ENCODE measurements at places on chromosomes 1 and 21.
A peak's percentile ranks its signal among the peaks of the same experiment; 100 is the strongest.

DNA sequence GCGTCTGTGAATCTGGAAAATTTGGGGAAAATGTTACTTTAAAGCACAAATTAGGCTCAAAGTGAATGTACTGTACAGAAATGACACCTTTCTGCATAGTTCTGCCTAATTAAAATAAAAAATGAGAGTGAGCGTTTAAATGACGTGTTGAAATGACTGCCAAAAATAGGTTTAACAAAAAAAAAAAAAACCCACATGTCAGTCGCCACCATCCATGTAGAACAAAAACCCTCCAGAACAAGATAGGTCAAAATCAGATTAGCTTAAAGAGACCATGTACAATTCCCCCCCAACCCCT lies 745 bp downstream of the PARP1 start:
- DNase-seq = no peak

- peak; percentile 69 for DNase-seq
Observed at GRCh38 chr1:202315576-202316168, 26.1 kb downstream of the UBE2T start.

- DNase-seq = peak; percentile 34
Observed at GRCh38 chr1:177069490-177069889, 95.0 kb downstream of the ASTN1 start.

DNA sequence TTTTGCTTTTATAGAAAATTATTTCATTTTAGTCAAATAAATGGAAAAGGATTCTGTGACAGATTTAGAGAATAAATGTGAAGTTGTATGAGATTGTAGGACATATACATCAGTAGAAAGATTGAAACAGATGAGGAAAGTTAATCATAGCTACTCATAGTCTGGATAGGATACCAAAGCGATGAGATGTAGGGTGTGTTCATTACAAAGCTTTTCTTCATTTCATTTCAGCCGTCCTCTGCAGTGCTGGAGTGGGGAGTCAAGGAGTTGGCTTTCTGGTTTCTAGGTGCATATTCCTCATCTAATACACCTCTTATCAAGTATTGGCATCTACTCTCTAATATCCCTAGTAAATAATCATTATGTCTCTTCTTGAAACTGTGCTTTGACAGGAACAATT lies 149.5 kb upstream of the NEGR1 start:
- no peak for DNase-seq

DNA sequence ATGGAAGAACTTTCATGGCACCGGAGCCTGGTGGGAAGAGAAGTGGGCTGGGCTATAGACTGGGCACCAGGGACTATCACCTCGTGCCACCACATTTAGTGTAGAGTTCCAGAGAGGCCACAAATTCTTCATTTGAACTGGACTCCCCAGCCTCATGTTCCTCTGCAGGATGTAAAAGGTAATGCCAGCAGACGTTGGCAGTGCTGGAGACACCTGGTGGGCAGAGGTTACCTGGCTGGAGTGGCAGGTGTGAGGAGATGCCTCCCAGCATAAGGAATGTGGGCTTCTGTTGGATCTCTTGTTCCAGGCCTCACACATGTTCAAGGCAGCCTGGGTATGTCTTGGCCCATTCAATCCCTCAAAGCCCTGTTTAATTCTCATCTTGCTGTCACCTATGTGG lies 35.2 kb downstream of the TEX35 start:
- no peak for DNase-seq

DNA sequence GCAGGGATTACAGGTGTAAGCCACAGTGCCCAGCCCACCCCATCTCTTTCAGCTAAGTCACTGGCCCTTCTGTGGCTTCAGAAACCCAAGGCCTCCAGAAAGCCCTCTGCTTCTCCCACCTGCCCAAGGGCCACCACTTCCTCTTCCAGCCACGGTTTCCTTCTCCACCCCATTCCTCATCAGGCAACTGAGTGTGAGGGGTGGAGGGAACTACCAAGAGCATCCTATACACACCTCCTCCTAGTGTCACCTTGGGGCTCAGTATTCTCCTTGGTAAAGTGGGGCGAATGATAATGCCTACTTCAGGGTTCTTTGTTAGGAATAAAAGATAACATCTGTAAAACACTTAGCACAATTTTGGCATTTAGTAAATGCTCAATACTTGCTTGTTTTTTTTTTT lies 30.0 kb downstream of the KNCN start:
- DNase-seq = no peak

DNA sequence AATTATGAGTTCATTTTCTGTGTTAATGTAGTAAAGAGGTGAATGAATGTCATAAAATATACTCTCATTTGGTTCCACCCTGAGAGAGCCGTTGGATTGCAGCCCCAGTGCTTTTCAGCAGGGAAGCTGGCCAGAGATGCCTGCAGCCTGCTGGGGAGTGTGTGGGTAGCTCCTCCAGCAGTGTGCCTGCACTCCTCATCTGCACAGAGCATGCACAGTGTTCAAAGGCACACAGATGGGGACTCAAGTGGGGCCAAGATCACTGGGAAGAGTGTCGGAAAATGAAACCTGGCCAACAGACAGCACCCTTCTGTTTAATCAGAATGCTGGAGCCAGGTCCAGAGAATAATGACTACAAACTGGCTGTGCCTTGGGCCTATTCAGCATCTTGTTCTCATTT lies 206.8 kb downstream of the ST6GALNAC3 start:
- no peak for DNase-seq

- DNase-seq = no peak
Observed at GRCh38 chr1:32761936-32762335, 55.2 kb downstream of the YARS1 start.

Measured in fibroblast of upper back skin (primary cell).